ENCODE measurements at places on chromosomes 13 and 19. TPM values are rescaled to one million over a fixed set of nuclear protein-coding genes. Genes with fewer than 3 reads are reported as not detected.

GRCh38 chr19:57599377-57599760 is 316 bp upstream of the ZNF530 start:
- peak overlapping the region; percentile 47 for H3K27ac ChIP-seq
- H3K4me3 ChIP-seq, result peak overlapping the region; percentile 89
- no peak for DNase-seq
- H3K36me3 ChIP-seq, result no peaks in the 10 kb centered on the region
- H3K27me3 ChIP-seq, result no peaks in the 10 kb centered on the region

GRCh38 chr13:75946536-75947284 is 310.6 kb downstream of the LMO7 start:
- H3K4me3 ChIP-seq, result no peak overlapping the region
- no peaks in the 10 kb centered on the region for H3K27me3 ChIP-seq
- no peak for DNase-seq

DNA sequence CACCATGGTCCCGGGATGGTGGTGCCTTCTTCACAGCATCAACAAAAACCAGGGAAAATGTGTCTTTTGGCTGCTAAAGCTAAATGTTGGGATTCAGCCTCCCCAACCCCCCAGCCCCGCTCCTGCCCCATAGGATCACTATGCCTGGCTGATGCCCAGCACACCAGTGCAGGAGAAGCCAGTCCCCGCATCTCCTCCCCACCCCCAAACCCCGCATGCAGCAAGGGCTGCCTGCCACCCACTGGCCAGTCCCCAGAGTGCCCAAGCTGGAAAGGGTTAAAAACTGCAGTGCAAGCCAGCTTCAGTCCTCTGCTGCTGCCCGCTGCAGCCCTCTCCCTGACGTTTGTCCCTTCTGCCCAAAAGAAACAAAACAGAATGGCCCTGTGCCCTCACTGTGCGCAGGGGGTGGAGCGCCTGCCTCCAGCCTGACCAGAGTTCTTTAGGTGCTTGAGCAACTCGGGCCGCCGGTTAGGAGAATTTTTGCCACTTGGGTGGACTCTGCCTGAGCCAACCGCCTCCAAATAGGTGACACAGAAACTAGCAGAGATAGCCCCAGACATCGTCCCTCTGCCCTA is 3.7 kb downstream of the CALM3 start:
- no peak overlapping the region for H3K4me3 ChIP-seq
- no peak overlapping the region for H3K27ac ChIP-seq
- DNase-seq, result peak; percentile 28
- peaks cover 46% of the 10 kb centered on the region for H3K36me3 ChIP-seq
- H3K27me3 ChIP-seq, result no peaks in the 10 kb centered on the region

DNA sequence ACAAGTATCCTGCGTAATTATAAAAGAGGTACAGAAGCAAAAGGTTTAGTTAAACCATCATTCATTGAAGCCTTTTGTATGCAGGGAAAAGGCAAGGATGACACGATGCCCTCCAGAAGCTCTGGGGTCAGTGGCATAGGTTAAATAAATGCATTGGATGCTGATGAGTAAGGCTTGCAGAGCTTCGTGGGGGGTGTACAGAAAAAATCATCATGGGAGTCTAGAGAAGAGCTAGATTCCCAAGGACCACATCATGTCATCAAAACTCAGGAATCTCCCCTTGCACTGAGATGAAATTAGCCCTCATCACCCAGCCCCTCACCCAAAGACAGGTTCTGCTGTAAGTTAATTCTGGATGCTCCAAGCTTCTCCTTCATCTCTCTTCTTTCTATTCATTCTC is 8.3 kb downstream of the FPR1 start:
- no peaks in the 10 kb centered on the region for H3K27me3 ChIP-seq
- H3K4me3 ChIP-seq, result no peak overlapping the region
- DNase-seq, result no peak
- H3K27ac ChIP-seq, result no peak overlapping the region
- H3K4me1 ChIP-seq, result no peaks in the 10 kb centered on the region
- no peaks in the 10 kb centered on the region for H3K36me3 ChIP-seq

Gene EID2B
- 3.7 TPM for total RNA-seq

DNA sequence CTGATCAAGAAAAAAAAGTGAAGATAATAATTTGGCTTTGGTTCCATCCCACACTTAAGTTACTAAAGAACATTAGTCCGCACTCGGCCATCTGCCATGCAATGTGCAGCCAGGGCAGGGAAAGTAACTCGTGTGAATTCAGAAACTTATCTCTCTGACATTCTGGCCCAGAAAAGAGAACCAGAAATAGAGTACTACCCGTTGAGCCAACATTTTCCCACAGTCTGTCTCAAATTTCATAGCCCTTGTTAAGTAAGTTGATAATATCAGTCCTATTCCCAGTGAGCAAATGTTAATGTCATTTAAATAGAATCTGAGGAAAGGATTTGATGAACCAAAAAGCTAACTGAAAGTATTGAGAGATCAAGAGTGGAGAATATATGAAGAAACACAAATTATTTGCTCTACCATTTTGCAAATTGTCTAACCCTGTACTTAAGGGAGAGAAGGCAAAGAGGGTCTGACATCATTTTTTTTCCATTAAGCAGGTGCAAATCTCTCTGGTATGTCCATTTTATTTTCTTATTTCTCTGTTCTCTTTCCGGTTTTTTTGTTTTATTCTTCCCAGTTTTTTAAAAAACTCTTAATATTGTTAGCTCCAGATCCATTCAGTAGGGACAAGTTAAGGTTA is 156.3 kb downstream of the NDFIP2 start:
- no peak overlapping the region for H3K27ac ChIP-seq
- no peak overlapping the region for H3K4me3 ChIP-seq
- DNase-seq, result no peak
- no peaks in the 10 kb centered on the region for H3K27me3 ChIP-seq

- DNase-seq, result no peak
- no peak overlapping the region for H3K27ac ChIP-seq
Observed at GRCh38 chr13:109818886-109819285, 32.5 kb upstream of the IRS2 start.

- no peaks in the 10 kb centered on the region for H3K36me3 ChIP-seq
- no peaks in the 10 kb centered on the region for H3K4me1 ChIP-seq
Observed at GRCh38 chr19:32012206-32012605, 333.2 kb upstream of the ZNF507 start.
